ENCODE measurements at places on chromosomes 2 and 18.

DNA sequence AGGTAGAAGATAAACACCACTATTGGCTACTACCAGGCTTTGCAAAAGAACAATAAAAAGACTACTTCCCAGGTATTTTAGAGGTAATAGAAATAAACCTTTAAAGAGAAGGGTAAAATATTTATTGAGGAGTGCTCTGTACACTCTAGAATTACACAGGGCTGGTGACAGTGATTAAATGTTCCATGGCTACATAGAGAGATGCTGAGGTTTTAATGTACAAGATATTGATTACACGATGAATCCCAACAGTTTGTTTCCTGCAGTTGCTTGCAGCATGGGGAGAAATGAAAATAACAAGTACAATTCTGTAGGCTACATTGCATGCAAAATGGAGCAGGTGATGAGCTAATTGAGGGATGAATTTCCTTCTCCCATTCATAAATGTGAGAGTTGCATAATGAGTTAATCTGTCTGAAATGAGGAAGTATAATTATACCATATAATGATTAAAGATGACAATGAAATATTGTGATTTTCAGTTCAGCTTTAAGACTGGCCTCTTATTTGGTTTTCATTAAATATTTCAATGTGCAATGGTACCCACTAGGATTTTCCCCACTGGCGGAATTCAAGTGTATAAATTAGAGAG lies 266.1 kb downstream of the SOCS6 start:
- H3K27me3 ChIP-seq, result no peaks in the 10 kb centered on the region
- H3K27ac ChIP-seq, result no peak overlapping the region
- no peak overlapping the region for H3K4me3 ChIP-seq
- H3K36me3 ChIP-seq, result no peaks in the 10 kb centered on the region

DNA sequence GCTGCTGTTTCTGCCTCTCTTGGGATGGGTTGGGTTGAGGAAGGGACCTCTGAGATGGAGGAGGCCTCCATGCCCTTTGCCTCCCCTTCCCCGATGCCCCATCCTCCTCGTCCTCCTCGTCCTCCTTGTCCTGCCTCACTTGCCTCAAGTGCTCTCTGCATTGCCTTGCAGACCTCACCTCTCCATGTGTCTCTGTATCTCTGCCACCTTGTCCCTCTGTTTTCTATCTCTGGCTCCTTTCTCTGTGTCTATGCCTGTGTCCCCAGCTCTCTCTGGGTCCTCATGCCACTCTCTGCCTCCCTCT lies 87.5 kb downstream of the MCFD2 start:
- H3K27me3 ChIP-seq, result no peaks in the 10 kb centered on the region
- DNase-seq, result no peak
- H3K36me3 ChIP-seq, result no peaks in the 10 kb centered on the region
- no peaks in the 10 kb centered on the region for H3K4me1 ChIP-seq
- H3K4me3 ChIP-seq, result no peak overlapping the region

DNA sequence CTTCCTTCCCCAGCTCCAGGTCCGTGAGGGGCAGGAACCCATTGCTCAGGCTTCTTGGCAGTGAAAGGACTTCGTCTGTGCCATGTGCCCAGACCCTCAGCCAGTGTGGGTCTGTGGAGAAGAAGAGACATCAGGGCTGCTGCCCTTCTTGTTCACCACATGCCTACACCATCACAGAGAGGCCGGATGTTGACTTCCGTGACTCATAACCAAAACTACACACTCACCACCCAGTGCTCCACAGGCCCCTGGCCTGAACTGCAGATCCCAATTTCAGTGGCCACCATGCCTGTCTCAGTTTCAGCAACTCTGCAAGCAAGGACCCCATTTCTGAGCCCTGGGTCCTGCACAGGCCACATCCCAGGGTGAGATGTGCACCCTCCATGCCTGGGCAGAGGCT lies 332.6 kb upstream of the SALL3 start:
- no peaks in the 10 kb centered on the region for H3K36me3 ChIP-seq
- H3K4me1 ChIP-seq, result peaks cover 6% of the 10 kb centered on the region
- DNase-seq, result no peak
- H3K27me3 ChIP-seq, result no peaks in the 10 kb centered on the region
- no peak overlapping the region for H3K4me3 ChIP-seq

GRCh38 chr2:54680397-54681041 lies 42.9 kb upstream of the EML6 start:
- DNase-seq, result no peak
- no peak overlapping the region for H3K4me3 ChIP-seq
- H3K4me1 ChIP-seq, result no peaks in the 10 kb centered on the region

DNA sequence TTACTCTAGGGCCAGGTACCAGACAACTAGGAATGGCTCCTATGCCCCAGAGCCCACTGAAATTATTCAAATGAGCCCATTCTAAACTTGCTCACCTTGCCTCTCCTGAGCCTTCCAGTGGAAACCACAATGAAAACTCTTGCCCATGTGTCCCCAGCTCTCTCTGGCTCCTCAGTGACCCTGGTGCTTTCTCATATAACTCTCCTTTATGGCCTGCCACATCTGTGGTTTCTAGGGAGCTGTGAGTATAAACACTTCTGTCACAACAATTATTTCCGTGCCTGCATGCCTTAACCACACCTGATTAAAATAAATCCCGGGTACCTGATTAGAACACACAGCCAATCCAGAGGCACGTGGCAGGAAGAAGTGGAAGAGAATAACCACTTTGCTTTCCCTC lies 333.0 kb upstream of the SPRED2 start:
- H3K36me3 ChIP-seq, result no peaks in the 10 kb centered on the region
- no peak overlapping the region for H3K27ac ChIP-seq
- H3K4me3 ChIP-seq, result no peak overlapping the region
- no peaks in the 10 kb centered on the region for H3K27me3 ChIP-seq
- no peak for DNase-seq
- peaks cover 4% of the 10 kb centered on the region for H3K4me1 ChIP-seq

GRCh38 chr2:201707753-201708152 lies 9.3 kb upstream of the MPP4 start:
- H3K36me3 ChIP-seq, result no peaks in the 10 kb centered on the region
- H3K4me3 ChIP-seq, result no peak overlapping the region
- DNase-seq, result no peak
- no peaks in the 10 kb centered on the region for H3K27me3 ChIP-seq
- no peaks in the 10 kb centered on the region for H3K4me1 ChIP-seq

- H3K4me3 ChIP-seq, result no peak overlapping the region
- no peaks in the 10 kb centered on the region for H3K36me3 ChIP-seq
- peaks cover 23% of the 10 kb centered on the region for H3K4me1 ChIP-seq
- DNase-seq, result no peak
Observed at GRCh38 chr18:3993941-3994687, 461.0 kb downstream of the DLGAP1 start.

DNA sequence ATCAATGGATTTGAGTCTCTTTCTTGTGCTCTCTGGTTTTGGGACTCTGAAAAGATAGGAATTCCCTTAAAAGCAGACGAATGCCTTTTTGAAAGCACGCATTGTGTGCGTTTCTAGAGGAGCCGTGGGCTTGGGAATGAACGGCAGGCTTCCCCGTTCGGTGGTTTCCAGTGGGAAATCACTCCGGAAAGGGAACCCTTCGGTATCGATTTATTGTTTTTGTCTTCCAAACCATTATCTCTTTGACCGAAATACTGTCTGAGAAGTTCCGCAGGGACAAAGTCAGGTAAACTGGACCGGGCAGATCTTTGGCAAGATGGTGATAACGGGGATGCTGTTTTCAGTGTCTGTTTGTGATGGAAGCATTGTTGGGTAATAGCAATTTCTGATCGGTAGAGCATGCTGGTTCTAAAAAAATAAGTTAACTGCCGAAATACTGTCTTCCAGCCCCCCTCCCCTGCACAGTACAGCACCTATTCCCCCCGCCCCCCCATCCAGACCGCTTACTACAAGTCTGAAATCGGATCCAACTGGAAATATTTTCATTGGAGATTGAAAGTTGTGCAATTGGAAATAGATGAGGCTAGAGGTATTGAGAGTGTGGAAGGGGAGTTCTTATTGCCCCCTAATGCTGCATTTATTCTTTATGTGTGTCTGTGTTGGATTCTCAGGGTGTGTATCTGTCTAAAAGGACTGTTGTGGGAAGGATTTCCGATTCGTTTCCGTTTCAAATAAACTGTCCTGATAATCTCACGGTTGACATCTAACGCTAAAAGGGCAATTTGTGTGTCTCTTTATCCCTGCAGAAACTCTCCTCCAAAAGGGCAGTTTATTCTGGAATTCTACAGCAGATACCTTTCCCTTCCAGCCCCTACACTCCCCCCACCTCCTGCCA lies 635 bp downstream of the SETBP1 start:
- no peak for DNase-seq
- H3K27ac ChIP-seq, result no peak overlapping the region

DNA sequence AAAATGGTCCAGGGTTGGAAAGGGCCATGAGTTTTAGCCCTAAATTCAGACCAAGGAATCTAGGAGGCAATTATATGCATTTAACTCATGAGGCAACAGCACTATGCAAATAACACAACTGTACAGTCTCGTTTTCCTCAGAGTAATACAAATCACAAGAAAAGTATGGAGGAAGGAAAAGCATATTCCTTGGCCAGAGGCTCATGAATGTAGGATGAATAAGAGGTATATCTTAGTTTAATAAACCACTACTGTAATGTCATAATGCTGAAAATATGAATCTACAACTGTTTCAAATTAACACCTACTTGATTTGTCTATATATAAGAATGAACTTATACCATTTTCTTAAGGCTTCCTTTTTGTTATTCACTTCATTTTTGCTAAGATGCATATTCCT lies 252.5 kb upstream of the TANK start:
- peaks cover 11% of the 10 kb centered on the region for H3K4me1 ChIP-seq
- H3K27me3 ChIP-seq, result no peaks in the 10 kb centered on the region
- H3K36me3 ChIP-seq, result no peaks in the 10 kb centered on the region

- peaks cover 29% of the 10 kb centered on the region for H3K4me1 ChIP-seq
- DNase-seq, result peak; percentile 65
- peak overlapping the region; percentile 74 for H3K4me3 ChIP-seq
- H3K27ac ChIP-seq, result no peak overlapping the region
- H3K27me3 ChIP-seq, result peaks cover 48% of the 10 kb centered on the region
Observed at GRCh38 chr2:65436824-65437221, 4.4 kb upstream of the SPRED2 start.

- H3K4me3 ChIP-seq, result no peak overlapping the region
- H3K27me3 ChIP-seq, result no peaks in the 10 kb centered on the region
- no peak overlapping the region for H3K27ac ChIP-seq
- no peaks in the 10 kb centered on the region for H3K4me1 ChIP-seq
- no peak for DNase-seq
Observed at GRCh38 chr2:55076721-55077120, 26.5 kb upstream of the RTN4 start.

Measured in neural progenitor cell (in vitro differentiated cells).